ENCODE measurements at places on chromosomes 16 and 17. TPM values are rescaled to one million over a fixed set of nuclear protein-coding genes. Genes with fewer than 3 reads are reported as not detected.

SHISA9 gene
- total RNA-seq: not detected

ACSM2B gene
- not detected for total RNA-seq

C17orf113 gene
- 0.49 TPM for total RNA-seq

FBRS gene
- total RNA-seq: 28.4 TPM

FBXL16 gene
- under 0.01 TPM for total RNA-seq

SCGB1C2 gene
- not detected for total RNA-seq

MPO gene
- total RNA-seq: 0.09 TPM

NDUFB10 gene
- 56.1 TPM for total RNA-seq

TBC1D16 gene
- total RNA-seq: 37.8 TPM

CHST5 gene
- total RNA-seq: not detected

RHBDF2 gene
- total RNA-seq: 1.4 TPM

KRTAP4-9 gene
- not detected for total RNA-seq

ZNF469 gene
- total RNA-seq: 7.0 TPM

UNC45B gene
- total RNA-seq: not detected

WFDC1 gene
- not detected for total RNA-seq

CFAP119 gene
- 2.7 TPM for total RNA-seq

PIPOX gene
- total RNA-seq: 3.0 TPM

NFATC2IP gene
- 22.1 TPM for total RNA-seq

CCL17 gene
- not detected for total RNA-seq

SECTM1 gene
- total RNA-seq: 34.2 TPM

KRT27 gene
- total RNA-seq: not detected

ST6GALNAC1 gene
- not detected for total RNA-seq

PRR29 gene
- 0.99 TPM for total RNA-seq

MAPK7 gene
- 18.0 TPM for total RNA-seq

SYNRG gene
- total RNA-seq: 37.7 TPM

HYDIN gene
- total RNA-seq: 1.5 TPM

KLHL10 gene
- 0.09 TPM for total RNA-seq

FGF11 gene
- total RNA-seq: 1.7 TPM

TMEM100 gene
- total RNA-seq: 2.1 TPM

FN3K gene
- 0.74 TPM for total RNA-seq

TBC1D28 gene
- total RNA-seq: not detected

SOST gene
- 0.09 TPM for total RNA-seq

EPN3 gene
- not detected for total RNA-seq

PNMT gene
- total RNA-seq: not detected

CAMKK1 gene
- 8.3 TPM for total RNA-seq

TBC1D3I gene
- total RNA-seq: 0.09 TPM

ACSM5 gene
- total RNA-seq: not detected

LGALS9B gene
- not detected for total RNA-seq

OR1A1 gene
- total RNA-seq: not detected

RAP1GAP2 gene
- total RNA-seq: 1.5 TPM

CCL8 gene
- total RNA-seq: not detected

MARVELD3 gene
- not detected for total RNA-seq

ZG16 gene
- total RNA-seq: not detected

KRTAP2-1 gene
- total RNA-seq: not detected

HASPIN gene
- 10.5 TPM for total RNA-seq

OTOP2 gene
- total RNA-seq: not detected

PPM1D gene
- 8.7 TPM for total RNA-seq

SLC35G6 gene
- total RNA-seq: not detected
